ENCODE measurements at places on chromosomes 2 and 18.

DNA sequence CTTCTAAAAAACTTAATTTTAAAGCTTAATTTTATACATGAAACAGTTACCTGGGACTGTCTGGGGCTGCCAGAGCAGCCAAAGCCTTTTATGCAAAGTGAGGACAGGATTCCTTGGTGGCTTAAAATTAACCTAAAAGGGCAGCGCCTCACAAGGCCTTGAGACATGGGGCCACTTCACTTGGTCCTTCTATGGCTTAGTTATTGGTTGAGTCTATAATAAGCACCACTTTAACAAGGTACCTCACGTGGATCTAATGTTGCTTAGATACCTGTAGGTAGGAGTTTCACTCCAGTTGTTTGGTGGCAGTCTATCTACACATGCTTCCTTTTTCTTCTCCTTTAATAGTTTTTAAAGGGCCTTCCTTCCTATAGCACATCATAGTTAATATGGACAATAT, 51.6 kb downstream of the EIF2AK3 start:
- no peak for DNase-seq

DNA sequence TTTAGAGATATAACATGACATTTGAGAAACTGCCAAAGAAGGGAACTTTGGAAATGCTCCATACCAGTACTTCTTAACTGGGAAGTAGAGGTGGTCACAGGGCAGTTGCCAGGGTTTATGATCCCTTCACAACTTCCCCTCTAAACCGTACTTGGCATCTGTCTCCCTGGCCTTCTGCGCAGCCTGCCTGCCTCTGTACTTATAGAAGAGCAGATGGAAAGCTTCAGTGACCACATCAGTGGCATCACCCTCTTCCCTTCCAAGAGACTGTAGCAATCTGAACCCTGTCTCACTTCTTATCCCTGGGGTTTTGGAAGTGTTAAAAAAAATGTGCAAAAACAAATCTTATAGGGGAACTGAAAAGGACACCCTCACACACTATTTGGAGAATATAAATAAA, 64.1 kb downstream of the EIF2AK3 start:
- DNase-seq: no peak

GRCh38 chr18:79944126-79944731, 7.2 kb downstream of the SLC66A2 start:
- DNase-seq: no peak

DNA sequence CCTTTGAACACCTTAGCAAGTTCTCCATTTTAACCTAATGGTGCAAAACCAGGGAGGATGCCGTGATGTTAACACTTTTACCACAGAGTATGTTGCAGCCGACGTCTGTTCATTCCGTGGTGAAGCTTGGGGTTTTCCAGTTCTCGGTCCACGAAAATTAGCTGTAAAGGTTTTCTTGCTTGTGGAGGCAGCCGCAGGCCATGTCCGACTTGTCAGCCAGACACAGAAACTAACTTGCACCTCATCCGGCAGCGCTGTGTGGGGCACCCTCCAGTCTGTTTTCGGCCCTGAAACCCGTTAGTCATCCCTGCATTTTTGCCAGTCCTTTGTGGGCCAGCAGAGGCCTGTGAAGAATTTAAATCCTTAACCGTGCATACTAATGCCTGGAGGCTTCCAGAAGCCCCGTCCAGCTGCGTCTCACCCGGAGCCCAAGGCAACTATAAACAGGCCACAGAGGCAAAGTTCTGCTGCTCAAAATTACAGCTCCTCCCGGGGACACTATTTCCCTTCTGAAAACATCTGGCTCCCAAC, 70.6 kb downstream of the SH3YL1 start:
- DNase-seq: no peak

- DNase-seq: no peak
Measured at GRCh38 chr2:46461709-46462171, 17.6 kb upstream of the TMEM247 start.

DNA sequence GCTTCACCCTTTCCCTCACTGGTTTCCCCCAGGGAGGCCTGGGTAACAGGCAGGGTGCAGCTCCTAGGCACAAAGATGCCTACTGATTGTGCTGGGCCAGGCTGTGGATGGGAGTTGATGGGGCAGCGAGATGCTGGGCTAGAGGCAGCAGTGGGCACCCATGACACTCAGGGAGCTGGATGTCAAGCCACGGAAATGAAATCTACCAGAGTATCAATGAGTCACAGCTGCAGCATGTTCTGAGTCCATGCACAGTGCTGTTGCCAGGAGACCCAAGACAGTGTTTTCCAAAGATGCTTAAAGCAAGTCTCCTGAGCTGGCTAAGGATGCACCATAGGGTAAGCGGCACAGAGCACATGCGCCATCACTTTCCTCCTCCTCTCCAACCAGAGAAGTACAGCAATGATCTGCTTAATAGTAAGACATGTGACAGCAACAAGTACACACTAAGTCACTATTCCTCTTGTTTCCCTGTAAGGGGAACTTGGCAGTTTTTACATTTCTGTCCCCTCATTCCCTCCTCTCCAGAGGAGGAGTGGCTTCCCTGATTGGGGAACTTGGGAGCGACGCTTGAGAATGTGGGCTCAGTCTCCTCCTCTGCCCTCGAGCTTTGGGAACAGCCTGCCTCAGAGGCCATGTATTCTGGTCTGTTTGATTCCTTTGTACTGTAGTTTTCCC, 57.2 kb downstream of the CDC42EP3 start:
- no peak for DNase-seq

DNA sequence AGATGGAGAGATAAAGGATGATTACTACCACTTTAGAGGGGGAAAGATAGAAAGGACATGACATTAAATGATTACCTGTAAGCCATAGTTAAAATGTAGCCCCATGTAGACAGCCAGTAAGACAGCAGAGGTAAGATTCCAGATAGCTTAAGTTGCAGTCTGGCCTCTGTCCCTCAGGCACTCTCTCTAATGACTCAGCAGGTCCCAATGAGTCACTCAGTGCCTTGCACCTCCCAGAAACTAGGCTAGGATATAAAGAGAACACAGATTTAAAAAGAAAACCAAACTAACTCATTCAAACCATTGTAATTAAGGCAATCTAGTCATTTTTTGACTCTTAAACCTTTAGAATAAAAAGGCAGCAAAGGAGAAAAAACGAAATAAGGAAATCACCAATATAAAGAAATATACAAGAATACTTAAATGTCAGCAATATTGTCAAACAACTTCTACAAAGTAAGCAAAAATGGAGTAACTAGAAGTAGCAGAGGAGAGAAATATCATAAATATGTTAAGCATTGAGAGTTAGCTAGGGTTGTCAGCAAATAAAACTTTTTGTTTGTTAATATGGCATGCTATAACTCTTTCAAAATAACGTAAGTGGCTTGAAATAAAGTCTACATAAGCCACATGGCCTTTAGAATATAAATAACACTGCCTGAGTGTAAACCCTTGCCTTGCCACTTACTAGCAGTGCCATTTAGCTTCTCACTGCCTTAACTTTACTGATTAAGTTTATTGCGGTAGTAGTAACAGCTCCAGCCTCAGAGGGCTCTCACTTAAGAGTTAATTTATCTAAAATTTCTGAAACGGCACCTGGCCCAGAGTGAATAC, 48.5 kb downstream of the SOCS6 start:
- DNase-seq: no peak

DNA sequence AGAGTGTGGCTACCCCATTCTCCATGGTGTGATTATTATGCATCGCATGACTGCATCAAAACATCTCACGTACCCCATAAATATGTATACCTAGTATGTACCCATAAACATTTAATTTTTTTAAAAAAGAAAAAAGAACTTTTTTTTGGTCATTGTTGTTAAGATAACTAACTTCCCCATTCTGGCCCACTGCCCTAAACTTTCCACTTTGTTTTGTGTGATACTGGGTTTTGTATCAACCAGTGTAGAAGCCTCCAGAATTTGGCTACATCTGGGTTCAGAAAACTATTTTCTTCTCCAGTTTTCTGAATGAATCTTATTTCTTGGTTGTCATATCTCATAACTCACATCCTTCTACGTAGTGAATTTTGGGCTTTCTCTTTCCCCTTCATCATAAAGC, 62.3 kb upstream of the NABP1 start:
- no peak for DNase-seq

DNA sequence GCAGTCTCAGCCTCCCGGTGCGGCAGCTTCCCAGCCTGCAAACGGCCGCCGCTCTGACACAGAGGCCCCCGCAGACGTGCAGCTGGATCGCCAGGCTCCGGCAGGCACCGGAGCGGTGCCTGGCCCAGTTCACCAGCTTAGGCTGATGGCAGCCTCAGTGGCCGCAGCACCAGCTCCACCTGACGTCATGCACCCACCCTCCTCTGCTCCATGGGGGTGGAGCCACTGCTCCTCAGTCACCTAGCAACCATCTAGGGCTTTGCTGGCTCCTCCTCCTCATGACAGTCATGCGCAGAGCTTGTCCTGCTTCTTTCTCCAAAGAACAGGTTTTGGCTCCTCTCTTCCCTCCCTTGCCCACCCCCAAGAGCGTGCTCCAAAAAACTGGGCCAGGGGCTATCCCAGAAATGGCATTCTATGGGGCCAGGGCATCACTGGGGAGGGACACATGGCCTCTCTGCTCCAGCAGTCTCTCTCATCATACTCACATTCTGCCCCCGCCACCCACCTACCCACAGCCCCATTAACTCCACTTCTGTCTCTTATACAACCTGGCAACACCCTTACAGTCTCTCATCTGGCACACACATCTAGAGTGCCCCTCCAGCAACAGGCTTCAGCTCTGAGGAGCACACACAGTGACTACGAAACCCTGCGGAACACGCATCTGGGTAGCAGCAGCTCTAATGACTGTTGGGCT, 5.5 kb downstream of the DCTN1 start:
- DNase-seq: no peak

DNA sequence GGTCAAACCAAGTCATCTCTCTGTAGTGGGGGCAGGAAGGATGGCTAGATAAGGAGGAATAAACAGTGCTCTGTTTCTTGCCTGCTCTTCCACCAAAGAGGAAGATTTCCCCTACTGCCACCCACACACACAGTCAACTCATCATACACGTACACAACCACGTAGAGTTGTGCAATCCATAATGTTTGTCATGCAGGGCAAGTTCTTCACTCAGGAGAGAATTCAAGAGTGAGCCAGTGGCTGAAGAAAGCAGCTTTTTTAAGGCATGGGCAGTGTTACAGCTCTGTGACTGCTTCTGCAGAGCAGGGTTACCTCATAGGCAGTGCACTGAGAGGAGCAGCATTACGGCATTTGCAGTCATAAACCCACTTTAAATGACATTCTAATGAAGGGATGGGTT, 283.0 kb downstream of the RND3 start:
- DNase-seq: no peak

DNA sequence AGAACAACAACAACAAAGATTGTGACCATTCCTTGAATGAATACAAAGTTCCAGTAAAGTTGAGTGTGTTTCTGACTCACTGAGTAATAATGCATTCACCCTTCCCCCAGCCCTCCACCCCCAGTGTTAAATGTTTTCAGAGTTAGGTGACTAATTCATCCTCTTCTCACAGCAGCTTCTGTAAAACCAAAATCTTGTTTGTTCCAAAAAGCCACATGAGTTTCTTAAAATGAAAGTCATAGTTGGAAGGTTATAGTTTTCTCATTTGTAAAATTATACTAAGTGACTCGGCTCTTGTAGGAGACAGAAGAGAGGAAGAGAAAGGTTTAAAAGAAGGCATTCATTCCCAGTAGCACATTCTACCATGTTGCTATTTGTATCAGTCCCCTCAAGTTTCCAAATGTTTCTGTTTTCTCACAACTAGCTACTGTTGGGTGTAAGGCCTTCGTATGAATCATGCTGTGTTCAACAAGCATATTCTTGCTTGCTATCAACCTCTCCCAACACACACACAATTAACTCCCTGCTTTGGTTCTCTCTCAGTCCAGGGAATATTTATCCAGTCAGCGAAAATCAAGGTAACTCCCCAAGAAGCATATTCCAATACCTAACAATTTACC, 75.3 kb downstream of the MBD2 start:
- peak; percentile 40 for DNase-seq

DNA sequence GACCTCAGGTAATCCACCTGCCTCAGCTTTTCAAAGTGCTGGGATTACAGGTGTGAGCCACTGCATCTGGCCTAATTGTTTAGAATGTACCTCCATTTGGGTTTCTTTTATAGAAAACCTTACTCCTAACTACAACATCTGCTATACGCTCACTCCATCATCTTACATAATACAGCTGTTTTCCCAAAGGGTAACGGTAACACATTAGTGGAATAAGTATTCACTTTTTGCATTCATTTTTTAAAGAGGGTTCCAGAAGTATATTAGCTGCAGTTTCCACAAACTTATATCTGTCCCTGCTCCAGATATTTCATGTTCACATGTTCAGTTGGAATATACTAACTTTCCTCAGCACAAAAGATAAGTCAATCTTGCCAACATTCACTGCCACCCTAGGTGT, 640.1 kb upstream of the FSHR start:
- DNase-seq: no peak

DNA sequence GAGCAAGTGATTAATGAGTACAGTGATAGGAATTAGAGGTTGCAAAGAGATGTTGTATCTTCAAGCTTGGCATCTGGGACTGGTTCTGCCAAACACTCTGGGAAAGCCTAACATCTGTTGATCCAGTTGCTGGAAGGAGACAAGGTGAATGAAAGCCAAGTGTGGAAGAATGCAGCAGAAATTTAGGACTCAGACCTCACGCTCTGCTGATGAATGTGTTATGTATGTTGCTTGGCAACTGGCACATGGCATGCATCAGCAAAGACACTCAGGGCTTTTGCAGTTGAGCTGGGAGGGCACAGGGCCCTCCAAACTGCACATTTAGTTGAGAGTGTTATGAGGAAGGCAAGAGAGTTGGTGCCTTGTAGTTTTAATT, 105.5 kb downstream of the COLEC12 start:
- DNase-seq: no peak

DNA sequence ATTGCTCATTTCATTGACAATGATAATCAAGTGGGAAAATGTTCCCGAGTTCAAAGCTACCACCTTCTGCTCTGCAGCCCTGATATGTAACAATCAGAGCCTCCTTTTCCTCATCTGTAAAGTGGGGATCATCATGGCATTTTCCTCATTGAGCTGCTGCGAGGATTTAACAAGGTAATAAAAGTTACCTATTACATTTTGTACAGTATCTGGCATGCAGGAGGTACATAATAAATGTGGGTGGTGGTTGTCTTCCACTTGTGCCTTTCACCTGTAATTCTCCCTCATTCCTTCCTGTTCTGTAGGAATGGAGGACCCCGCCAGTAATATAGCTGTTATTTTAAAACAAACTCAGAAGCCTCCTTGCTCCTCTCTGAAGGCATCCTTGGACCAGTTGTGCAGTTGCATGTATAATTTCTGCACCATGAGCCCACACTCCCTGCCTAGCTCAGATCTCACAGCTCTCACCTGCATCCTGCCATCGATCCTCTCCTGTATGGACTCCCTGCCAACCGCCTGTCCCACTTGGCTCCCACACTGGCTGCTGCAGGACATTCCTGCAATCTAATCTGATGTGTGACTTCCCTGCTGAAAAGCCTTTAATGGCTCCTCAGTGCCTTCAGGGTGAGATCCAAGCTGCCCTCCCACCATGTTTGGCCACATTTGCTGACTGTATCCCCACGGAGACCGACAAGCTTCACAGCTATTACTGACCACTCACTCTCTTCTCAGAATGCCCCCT, 350.4 kb downstream of the EN1 start:
- DNase-seq: no peak

- no peak for DNase-seq
Measured at GRCh38 chr2:185578322-185578721, 160.3 kb upstream of the FSIP2 start.

- no peak for DNase-seq
Measured at GRCh38 chr2:88637464-88637863, 10.2 kb upstream of the EIF2AK3 start.

All from stimulated activated CD4-positive, alpha-beta T cell treated with anti-CD3 and anti-CD28 coated beads, Interleukin-12 subunit alpha, Interleukin-12 subunit beta, amount 100 ng/mL, for 24 hours (primary cell).